Muscle of arm (tissue), 14 donors: ENCODE measurements at places on chromosomes 5 and 9.

DNA sequence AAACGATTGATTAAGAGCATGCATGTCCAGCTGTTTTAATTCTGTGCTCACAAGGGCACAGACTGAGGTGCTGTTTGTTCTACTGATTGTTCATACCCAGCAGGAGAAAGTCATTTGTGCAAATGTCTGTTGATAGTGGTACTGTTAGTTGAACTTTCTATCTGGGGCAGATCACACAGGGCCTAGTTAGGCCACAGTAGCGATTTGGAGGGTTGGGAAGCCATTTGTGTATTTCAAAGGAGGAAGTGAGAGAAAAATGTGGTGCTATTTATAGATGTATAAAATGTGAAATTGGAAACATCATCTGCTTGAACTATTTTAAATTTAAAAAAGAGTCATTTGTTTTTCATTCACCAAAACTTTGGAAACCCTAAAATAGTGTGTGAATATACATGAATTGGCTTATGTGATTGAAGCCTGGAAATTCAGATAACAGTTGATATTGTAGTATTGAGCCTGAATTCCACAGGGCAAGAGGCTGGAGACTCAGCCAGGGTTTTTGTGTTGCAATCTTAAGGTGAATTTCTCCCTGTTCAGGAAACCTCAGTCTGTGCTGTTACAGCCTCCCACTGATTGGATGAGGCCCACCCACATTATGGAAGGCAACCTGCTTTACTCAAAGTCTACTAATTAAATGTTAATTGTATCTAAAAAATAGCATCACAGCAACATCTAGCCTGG, 162.0 kb upstream of the CDKN2B start:
- DNase-seq = no peak

DNA sequence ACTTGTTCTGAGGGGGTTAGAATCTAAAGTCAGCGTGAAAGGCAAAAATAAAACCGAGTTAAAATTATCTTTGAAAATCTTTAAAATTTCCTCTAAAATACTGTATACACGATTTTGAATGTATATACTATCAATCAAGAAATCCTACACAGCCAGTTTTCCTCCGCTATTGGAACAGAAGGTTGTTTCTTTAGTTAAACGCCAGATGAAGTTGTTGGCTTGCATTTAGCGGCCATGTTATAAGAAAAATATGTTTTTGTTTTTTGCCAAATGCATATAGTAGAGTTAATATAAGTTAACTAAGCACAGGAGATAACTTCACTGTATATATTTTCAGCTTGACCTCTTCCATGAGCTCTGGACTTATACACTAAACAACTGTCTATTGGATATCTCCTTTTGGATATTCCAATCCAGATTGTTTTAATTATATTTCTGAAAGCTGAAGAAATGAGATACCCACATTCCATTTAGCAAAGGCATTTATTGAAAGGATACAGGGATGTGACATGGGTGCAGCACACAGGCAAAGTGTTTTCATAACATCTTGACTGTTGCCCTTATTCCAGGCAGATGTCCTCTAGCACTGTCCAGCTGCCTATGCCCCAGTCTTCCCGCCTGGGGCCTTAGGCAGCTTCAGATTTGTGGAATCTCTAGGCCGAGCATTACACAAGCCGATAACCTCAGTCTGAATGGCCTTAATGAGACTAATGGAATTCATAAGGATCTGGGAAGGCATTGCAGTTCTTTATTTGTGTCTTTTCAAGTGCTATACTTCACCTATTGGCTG, 10.0 kb upstream of the ATG10 start:
- DNase-seq = no peak

DNA sequence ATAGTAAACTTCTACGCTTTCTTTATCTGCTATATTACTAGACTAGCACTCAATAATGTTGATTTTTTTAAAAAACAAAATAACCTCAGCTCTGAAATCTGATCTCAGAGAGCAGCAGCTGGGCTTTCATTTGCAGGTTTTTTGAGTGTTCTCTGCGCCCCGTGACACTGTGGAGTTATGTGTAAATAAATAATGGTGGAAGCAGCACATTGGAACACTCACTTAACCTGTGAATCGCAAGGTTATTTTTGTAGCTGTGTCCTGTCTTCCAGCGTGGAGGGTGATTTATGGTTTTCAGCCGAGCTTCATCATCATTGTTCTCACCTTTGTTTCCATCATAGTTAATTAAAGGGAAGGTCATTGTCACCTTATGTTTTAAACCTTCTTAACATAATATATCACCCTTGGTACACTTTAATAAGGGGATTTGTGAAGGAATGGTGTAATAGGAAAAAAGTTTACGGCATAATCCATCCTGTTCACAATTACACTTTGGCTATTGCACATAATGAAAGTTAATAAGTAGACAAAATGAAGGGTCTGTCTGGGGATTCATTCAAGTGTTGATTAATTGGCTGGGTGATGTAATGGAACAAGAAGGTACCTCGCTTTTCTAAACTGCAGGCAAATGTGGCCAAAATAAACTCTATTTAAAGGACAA, 493.3 kb upstream of the ADAMTS16 start:
- no peak for DNase-seq

DNA sequence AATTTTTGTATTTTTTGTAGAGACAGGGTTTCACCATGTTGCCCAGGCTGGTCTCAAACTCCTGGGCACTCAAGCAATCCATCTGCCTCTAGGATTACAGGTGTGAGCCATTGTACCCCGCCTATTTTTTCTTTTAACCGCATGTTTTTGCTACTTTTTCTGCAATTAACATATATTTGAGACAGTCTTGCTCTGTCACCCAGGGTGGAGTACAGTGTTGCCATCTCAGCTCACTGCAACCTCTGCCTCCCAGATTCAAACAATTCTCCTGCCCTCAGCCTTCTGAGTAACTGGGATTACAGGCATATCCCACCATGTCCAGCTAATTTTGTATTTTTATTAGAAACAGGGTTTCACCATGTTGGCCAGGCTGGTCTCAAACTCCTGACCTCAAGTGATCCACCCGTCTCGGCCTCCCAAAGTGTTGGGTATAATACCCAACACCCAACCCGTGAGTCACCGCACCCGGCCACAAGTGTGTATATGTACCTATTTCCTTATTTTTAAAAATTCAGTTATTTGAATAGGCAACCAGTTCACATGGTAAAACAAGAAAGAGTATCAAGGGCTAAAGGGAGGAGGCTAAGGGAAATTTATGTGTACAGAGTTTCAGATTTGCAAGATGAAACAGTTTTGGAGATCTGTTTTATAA, 13.3 kb downstream of the PHAX start:
- DNase-seq = no peak

DNA sequence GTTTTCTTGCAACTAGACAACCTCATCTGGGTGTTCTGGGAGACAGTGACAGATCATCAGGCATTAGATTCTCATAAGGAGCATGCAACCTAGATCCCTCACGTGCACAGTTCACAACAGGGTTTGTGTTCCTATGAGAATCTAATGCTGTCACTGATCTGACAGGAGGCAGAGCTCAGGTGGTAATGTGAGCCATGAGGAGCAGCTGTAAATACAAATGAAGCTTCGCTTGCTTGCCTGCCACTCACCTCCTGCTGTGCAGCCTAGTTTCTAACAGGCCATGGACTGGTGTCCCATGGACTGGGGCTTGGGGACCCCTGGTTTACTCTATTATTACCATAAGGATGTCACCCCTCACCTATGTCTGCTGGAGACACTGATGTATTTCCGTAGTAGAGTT, 166.8 kb downstream of the PSAT1 start:
- DNase-seq = no peak

- DNase-seq = no peak
Observed at GRCh38 chr9:132412089-132412488, 2.1 kb downstream of the CFAP77 start.

DNA sequence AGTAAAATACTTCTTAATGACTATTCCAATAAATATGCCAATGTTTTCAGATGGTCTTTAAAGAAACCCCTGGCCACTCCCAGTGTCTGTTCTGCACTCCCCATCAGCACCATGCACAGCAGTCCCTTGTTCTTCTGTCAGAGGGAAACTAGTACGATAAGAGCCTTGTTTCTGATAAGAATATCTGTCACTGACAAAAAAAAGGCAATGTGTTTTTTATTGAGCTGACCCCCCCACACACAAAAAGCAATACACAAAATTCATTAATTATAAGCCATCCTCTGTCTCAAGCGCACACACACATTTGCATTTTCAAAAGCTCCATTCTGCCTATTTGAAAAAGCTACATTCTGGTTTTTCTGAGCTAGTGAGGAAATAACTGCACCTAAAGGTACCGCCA, 119.1 kb downstream of the ENC1 start:
- DNase-seq = no peak

DNA sequence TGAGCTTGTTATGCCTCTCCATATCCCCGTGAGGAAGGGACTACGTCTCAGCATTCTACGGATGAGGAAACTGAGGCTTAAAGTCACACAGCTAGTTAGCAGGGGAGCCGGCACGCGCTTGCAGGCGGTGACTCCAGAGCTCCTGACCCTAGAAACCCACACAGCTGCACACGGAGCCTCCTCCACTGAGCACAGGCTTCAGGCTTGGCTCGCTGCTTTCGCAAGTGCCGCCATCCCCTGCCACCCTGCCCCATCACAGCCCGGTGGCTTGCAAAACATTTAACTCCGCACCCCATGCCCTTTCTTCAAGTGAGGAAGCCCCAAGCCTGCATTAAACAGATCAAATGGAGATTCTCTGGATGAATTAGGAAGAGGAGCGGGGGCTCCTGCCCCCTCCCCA, 138.3 kb downstream of the HSD17B3 start:
- no peak for DNase-seq

DNA sequence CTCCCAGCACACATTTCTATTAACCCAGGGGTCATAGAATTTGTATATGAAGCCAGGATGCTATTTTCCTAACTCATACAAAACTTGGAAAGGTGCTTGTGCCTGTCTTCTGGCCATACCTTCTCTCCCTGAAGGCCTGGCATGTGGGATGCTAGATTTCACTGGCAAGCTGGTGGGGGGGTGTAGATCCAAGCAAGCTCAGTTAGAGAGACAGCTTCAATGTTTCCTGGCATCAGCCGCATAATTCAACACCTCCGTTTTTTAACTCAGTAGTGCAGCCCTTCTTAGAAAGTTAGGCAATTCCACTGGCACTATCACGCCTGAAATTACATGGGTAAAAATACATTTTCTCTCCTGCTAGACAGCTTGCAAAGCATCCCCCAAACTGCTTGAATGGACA, 51.8 kb downstream of the MEGF10 start:
- DNase-seq = no peak

GRCh38 chr9:101427957-101428655, 7.5 kb downstream of the ALDOB start:
- no peak for DNase-seq

DNA sequence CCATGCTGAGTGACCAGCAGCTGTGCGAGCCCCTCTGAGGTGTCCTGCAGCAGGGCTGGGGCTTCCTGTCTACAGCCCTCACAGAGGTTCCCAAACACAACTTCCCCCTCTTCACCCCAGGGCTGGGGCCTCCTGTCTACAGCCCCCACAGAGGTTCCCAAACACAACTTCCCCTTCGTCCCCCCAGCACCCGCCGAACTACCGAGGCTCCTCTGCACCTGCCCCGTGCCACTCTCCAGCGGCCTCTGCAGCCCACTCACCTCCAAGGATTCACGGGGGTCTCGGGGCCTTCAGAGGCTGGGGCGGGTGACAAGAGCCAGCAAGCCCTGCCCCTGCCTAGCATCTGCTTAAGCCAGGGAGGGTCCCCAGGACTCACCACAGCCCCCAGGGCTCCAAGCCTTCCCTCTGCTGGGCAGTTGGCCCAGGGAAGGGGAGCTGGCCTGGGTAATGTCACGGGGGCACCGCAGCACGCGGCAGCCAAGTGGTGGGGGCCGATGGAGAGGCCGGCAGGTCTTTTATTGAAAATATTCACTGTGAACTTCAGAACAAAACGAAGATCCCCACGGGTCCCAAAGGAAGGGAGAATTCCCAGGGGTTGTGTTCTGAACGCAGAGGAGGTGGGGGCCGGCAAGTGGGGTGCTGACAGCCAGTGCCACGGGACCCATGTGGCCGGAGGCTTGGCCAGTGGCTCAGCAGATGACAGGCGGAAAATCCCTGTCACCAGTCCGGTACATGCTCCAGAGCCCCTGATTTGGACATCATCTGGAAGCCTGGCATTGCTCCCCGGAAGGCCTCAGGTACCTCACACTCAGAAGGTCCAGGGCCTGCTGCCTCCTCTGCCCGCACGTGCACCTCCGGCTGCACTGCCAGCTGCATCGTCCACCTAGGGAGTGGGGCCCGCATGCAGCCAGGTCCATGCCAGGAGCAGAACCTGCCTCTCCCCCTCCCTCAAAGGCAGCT, 125.3 kb downstream of the ADAMTS2 start:
- DNase-seq = no peak

DNA sequence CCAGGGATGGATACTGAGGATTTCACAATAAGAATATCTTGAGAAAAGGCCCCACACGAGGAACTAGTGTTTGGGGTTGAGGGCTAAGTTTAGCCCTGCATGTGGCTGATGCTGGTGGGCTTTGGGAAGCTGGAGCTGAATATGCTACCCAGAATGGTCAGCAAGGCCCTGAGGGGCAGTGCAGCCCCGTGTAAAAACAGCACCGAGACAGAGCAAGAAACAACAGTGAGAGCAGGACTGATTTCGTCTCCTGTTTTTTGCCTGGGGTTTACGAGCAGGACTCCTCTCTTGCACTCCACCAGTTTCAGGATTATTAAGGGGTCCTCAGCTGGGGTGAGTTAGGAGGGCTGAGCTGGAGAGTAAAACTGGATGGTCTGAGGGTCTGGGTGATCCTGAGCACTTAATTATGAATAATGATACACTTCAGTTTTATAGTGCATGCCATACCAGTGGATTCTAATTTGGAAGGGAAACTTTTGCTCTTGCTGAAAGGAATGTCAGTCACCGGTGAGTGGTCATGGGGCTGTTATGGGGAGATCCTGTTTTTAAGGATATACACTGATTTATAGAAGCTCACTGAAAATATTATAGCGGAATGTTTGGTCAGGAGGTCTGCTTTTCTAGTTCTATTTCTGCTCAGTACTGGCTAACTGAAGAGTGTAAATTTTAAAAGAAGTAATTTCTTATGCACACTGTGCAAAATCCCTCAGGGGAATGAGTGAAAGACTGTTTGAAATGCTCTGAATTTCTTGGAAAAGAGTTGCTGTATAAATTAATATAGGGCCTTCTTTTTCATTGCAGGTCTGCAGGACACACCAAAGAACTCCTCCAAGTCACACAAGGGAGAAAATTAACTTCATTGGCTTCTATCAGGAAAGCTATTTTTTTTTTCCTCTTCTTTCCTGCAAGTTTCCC, 42.7 kb upstream of the NFIB start:
- DNase-seq = no peak

DNA sequence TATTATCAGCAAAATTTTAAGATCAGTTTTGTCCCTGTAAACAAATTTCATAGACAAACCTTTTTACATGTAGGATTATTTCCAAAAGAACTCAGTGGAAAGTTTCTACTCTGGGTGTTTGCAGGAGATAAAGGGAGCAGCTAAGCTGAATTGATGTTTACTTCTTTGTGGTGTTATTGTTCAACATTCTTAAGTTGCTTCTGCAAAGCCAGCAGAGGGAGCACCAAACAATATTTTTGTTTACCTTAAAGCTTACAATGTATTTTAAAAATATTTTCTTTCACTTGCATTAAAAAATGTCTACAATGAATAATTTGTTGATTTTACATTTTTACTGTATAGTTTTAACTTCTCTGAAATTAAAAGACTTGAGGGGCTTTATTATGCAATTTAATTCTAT, 135.4 kb downstream of the ATG10 start:
- peak; percentile 32 for DNase-seq
